ENCODE measurements at places on chromosomes 6 and 20. TPM values are rescaled to one million over a fixed set of nuclear protein-coding genes. Genes with fewer than 3 reads are reported as not detected.

The CAP2 gene
- 6.4 TPM for polyA plus RNA-seq

The GID8 gene
- 39.7 TPM for polyA plus RNA-seq

The COMMD7 gene
- 39.4 TPM for polyA plus RNA-seq

The ABRACL gene
- polyA plus RNA-seq, result 66.9 TPM

The OLIG3 gene
- polyA plus RNA-seq, result 1.4 TPM

The FAM162B gene
- polyA plus RNA-seq, result 2.6 TPM

The FABP7 gene
- 10.6 TPM for polyA plus RNA-seq

The CD40 gene
- 19.6 TPM for polyA plus RNA-seq

The PRRT1 gene
- 0.71 TPM for polyA plus RNA-seq

The FOXC1 gene
- polyA plus RNA-seq, result 0.05 TPM

The PRPH2 gene
- polyA plus RNA-seq, result 0.23 TPM

The CDSN gene
- polyA plus RNA-seq, result not detected

The CEP57L1 gene
- polyA plus RNA-seq, result 3.6 TPM

The GTSF1L gene
- not detected for polyA plus RNA-seq

DNA sequence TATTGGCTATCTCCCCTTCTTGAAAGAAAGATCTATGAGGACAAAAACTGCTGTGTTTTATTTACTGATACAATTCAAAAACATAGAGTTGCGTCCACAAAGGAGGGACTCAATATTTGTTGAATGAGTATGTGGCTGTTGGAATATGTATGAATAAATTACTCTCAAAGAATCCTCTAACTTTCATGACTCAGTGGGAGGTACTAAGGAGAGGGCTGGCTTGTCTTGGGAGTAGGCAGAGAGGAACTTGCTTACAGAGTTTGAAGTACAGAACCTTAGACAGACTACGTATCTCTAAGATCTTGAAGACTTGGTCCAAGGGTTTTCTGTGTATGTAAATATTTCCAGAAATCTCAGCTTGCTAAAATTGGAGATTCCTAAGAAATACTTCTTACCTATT, 504.0 kb upstream of the PTCHD4 start:
- DNase-seq, result no peak
- no peaks in the 10 kb centered on the region for H3K27me3 ChIP-seq
- H3K27ac ChIP-seq, result no peak overlapping the region
- H3K36me3 ChIP-seq, result no peaks in the 10 kb centered on the region
- H3K4me3 ChIP-seq, result no peak overlapping the region

GRCh38 chr6:79064635-79065034, 13.4 kb downstream of the PHIP start:
- DNase-seq, result no peak
- H3K4me1 ChIP-seq, result no peaks in the 10 kb centered on the region
- H3K4me3 ChIP-seq, result no peak overlapping the region

- no peaks in the 10 kb centered on the region for H3K36me3 ChIP-seq
- H3K27me3 ChIP-seq, result no peaks in the 10 kb centered on the region
- peak overlapping the region; percentile 33 for H3K27ac ChIP-seq
- DNase-seq, result peak; percentile 98
- peak overlapping the region; percentile 57 for H3K4me3 ChIP-seq
Measured at GRCh38 chr6:28988536-28989311, 16.4 kb downstream of the ZNF311 start.

- H3K36me3 ChIP-seq, result no peaks in the 10 kb centered on the region
- H3K4me1 ChIP-seq, result no peaks in the 10 kb centered on the region
- no peaks in the 10 kb centered on the region for H3K27me3 ChIP-seq
- no peak overlapping the region for H3K4me3 ChIP-seq
- no peak overlapping the region for H3K27ac ChIP-seq
Measured at GRCh38 chr6:137791281-137792159, 75.5 kb upstream of the TNFAIP3 start.

GRCh38 chr20:57609086-57609841, 11.0 kb downstream of the ZBP1 start:
- no peaks in the 10 kb centered on the region for H3K36me3 ChIP-seq
- H3K4me1 ChIP-seq, result no peaks in the 10 kb centered on the region
- H3K4me3 ChIP-seq, result no peak overlapping the region

GRCh38 chr6:87846434-87846833, 144.4 kb upstream of the AKIRIN2 start:
- DNase-seq, result no peak
- no peaks in the 10 kb centered on the region for H3K36me3 ChIP-seq
- no peak overlapping the region for H3K4me3 ChIP-seq
- H3K27ac ChIP-seq, result no peak overlapping the region
- no peaks in the 10 kb centered on the region for H3K4me1 ChIP-seq

GRCh38 chr20:19566226-19566945, 191.7 kb upstream of the RIN2 start:
- no peaks in the 10 kb centered on the region for H3K36me3 ChIP-seq
- no peak overlapping the region for H3K4me3 ChIP-seq
- no peaks in the 10 kb centered on the region for H3K27me3 ChIP-seq
- no peak overlapping the region for H3K27ac ChIP-seq

DNA sequence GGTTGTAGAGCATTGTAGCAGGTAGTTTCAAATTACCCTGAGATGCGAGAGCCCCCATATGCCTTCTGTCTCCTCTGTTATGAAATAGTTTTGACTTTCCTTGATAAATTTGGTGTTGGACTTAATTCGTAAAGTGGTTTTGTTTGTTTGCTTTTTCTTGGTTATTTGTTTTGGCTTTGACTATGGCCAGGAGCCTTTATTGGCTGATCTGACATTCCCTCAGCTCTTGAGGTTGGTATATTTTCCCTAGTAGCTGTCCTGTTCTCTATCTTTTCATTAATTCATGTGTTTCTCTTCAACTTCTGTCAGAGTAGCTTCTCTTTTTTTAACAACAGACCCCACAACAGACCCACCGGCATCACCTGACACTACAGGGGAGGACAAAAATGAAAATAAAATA, 457.4 kb upstream of the MANEA start:
- DNase-seq, result no peak
- no peak overlapping the region for H3K27ac ChIP-seq

GRCh38 chr6:75438013-75438431, 55.6 kb downstream of the FILIP1 start:
- no peak overlapping the region for H3K4me3 ChIP-seq
- DNase-seq, result no peak
- no peaks in the 10 kb centered on the region for H3K36me3 ChIP-seq
- H3K27ac ChIP-seq, result no peak overlapping the region
- H3K4me1 ChIP-seq, result no peaks in the 10 kb centered on the region
- H3K27me3 ChIP-seq, result no peaks in the 10 kb centered on the region

DNA sequence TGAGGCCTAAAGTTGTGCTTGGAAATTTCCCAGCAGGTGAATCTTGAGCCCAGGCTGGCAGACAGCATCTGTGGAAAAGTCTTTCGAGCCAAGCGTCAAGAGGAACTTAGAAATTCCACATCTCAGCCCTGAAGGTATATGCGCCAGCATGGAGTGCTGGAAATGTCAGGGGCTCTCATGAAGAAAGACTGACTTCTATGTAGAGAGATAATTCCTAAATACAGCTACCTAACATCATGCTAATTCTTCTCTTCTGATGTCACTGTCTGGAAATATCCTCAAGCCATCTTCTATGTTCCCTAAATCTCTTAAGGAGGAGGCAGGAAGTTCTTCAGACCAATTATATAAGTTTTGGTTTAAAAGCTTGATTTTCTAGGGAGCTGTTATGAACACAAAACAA, 492.4 kb upstream of the MARCKS start:
- H3K27me3 ChIP-seq, result no peaks in the 10 kb centered on the region
- H3K27ac ChIP-seq, result no peak overlapping the region
- no peak for DNase-seq
- H3K4me1 ChIP-seq, result no peaks in the 10 kb centered on the region

DNA sequence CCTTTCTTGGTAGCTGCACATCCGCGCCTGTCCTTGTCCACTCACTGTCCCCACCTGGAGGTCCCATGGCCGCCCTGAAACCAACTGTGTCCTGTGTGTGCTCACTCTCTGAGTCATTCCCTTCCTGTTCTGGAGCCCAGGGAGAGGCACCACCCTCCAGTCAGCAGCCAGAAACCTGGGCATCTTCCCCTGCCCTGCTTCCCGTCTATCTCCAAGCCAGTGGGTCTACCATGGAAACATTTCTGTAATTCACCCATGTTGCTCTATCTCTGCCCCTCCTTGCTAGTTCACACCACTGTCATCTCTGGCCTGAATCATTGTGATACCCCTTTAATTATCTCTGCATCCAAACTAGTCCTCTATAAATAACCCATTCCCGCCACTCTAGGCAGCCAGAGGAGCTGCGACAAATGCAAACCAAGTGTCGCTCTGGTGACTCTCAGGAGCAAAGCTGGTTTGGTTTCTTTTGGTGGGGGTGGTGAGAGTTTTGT, 28.8 kb upstream of the SYNJ2 start:
- H3K27ac ChIP-seq, result no peak overlapping the region
- no peak for DNase-seq
- no peaks in the 10 kb centered on the region for H3K4me1 ChIP-seq
- H3K27me3 ChIP-seq, result no peaks in the 10 kb centered on the region
- H3K36me3 ChIP-seq, result no peaks in the 10 kb centered on the region
- no peak overlapping the region for H3K4me3 ChIP-seq

- no peak overlapping the region for H3K4me3 ChIP-seq
- H3K36me3 ChIP-seq, result no peaks in the 10 kb centered on the region
- no peaks in the 10 kb centered on the region for H3K27me3 ChIP-seq
Measured at GRCh38 chr6:89807581-89807980, 12.0 kb downstream of the MDN1 start.

DNA sequence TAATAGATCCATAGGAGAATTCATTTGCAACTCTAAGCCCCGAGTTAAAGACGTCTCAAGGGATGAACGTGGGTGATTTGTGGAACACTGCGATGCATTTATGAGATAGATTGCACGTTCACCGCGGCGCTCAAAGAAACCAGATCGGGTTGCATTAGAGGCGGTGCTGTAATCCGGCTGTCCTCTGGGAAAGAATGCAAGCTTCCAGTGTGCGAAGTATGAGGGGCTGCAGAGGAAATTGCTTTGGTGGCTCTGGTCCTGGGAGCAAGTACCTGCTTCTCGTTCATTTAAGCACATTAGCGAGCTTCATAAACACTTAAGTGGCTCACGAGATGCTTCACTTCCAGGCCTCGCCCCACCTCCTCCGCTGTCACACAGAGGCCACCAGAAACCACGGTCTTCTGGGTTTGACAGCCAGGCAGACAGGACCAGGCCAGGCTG, 182.3 kb downstream of the CDH4 start:
- H3K4me1 ChIP-seq, result peaks cover 44% of the 10 kb centered on the region
- H3K36me3 ChIP-seq, result no peaks in the 10 kb centered on the region
- H3K4me3 ChIP-seq, result no peak overlapping the region
- H3K27ac ChIP-seq, result no peak overlapping the region
- no peaks in the 10 kb centered on the region for H3K27me3 ChIP-seq

DNA sequence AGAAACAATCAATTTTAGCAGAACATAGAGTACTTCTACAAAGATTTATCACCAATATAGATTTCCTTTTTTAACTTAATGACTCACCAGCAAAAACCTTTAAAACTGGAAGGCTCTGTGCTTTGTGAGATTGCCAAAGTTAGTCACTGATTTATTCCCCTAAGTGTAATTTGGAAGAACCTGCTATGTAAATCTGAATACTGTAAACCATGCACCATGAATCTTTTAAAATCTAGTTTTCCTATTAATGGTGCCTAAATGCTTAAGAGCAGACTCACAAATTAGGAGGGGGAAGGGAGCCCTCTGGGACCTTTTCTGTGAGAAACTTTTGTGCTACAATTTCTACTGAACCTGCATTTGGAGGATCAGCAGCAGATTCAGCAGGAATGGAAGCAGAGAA, 57.8 kb upstream of the PNRC1 start:
- H3K4me3 ChIP-seq, result no peak overlapping the region
- H3K4me1 ChIP-seq, result peaks cover 2% of the 10 kb centered on the region
- H3K27ac ChIP-seq, result no peak overlapping the region
- DNase-seq, result no peak

DNA sequence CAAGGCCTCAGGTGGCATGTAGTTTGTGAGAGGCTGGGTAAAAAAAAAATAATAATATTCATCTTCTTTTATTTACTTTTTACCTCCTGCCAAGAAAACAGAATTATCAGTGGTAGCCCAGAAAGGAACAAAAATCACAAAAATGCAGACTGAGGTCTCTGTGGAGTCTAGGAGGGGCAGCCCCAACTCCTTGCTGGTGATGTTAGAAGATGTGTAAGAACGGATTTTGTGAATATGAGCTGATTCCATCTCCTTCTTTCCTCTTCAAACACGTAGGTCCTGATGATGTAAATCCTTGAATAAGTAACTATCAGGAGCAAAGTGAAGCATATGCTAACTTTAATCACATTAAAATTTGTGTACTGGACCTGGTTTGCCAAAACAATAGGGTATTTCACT, 226.8 kb downstream of the EYA4 start:
- H3K27me3 ChIP-seq, result no peaks in the 10 kb centered on the region
- no peaks in the 10 kb centered on the region for H3K4me1 ChIP-seq
- H3K27ac ChIP-seq, result no peak overlapping the region
- DNase-seq, result no peak
- H3K4me3 ChIP-seq, result no peak overlapping the region

- no peaks in the 10 kb centered on the region for H3K4me1 ChIP-seq
- no peak overlapping the region for H3K27ac ChIP-seq
- no peak overlapping the region for H3K4me3 ChIP-seq
- H3K36me3 ChIP-seq, result no peaks in the 10 kb centered on the region
- H3K27me3 ChIP-seq, result no peaks in the 10 kb centered on the region
Measured at GRCh38 chr6:150640556-150641209, 41.0 kb downstream of the PLEKHG1 start.

- H3K36me3 ChIP-seq, result no peaks in the 10 kb centered on the region
- H3K4me3 ChIP-seq, result no peak overlapping the region
- H3K4me1 ChIP-seq, result no peaks in the 10 kb centered on the region
- no peaks in the 10 kb centered on the region for H3K27me3 ChIP-seq
- DNase-seq, result no peak
- H3K27ac ChIP-seq, result no peak overlapping the region
Measured at GRCh38 chr20:59451066-59451630, 150.7 kb downstream of the EDN3 start.

GRCh38 chr6:154682633-154683125, 50.5 kb upstream of the SCAF8 start:
- H3K4me1 ChIP-seq, result no peaks in the 10 kb centered on the region
- no peak overlapping the region for H3K27ac ChIP-seq
- no peaks in the 10 kb centered on the region for H3K27me3 ChIP-seq
- no peak for DNase-seq
- H3K4me3 ChIP-seq, result no peak overlapping the region
- H3K36me3 ChIP-seq, result no peaks in the 10 kb centered on the region

Data from H1 (cell line).